T-helper 1 cell (primary cell): ENCODE measurements at places on chromosomes 5 and 9.

GRCh38 chr5:142618130-142618523 is 67.8 kb downstream of the FGF1 start:
- no peak for DNase-seq

- no peak for DNase-seq
Measured at GRCh38 chr5:92969781-92970237, 611.2 kb downstream of the NR2F1-AS1 start.

GRCh38 chr5:91929522-91929817 is 546.4 kb upstream of the ARRDC3 start:
- DNase-seq, result no peak

DNA sequence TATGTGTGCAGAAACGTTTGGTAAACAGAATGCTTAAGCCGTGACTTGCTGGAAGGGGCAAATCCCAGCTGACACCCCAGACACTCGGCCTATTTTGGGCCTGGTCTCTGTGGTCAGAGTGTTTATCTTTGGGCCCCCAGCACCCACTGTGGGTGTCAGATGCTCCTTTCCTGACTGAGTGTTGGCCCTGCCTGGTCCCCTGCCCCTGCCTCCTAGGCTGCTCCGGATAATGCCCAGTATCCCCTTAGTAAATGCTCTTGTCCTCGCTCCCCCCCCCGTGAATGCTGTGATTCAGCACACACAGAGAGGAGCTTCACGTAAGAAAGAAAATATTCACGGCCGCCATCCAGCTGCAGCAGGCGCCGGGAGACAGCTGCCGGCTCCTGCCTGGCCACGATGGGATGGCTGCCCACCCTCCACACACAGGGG is 11.3 kb upstream of the ANGPTL2 start:
- DNase-seq, result no peak
